ENCODE measurements at places on chromosomes 5 and 9. TPM values are rescaled to one million over a fixed set of nuclear protein-coding genes. Genes with fewer than 3 reads are reported as not detected.
A peak's percentile ranks its signal among the peaks of the same experiment; 100 is the strongest.

- H3K27ac ChIP-seq, result no peak overlapping the region
- H3K27me3 ChIP-seq, result no peaks in the 10 kb centered on the region
- no peaks in the 10 kb centered on the region for H3K4me1 ChIP-seq
- no peak overlapping the region for H3K4me3 ChIP-seq
- no peaks in the 10 kb centered on the region for H3K36me3 ChIP-seq
Measured at GRCh38 chr9:30382271-30382670, 2002.2 kb upstream of the ACO1 start.

DNA sequence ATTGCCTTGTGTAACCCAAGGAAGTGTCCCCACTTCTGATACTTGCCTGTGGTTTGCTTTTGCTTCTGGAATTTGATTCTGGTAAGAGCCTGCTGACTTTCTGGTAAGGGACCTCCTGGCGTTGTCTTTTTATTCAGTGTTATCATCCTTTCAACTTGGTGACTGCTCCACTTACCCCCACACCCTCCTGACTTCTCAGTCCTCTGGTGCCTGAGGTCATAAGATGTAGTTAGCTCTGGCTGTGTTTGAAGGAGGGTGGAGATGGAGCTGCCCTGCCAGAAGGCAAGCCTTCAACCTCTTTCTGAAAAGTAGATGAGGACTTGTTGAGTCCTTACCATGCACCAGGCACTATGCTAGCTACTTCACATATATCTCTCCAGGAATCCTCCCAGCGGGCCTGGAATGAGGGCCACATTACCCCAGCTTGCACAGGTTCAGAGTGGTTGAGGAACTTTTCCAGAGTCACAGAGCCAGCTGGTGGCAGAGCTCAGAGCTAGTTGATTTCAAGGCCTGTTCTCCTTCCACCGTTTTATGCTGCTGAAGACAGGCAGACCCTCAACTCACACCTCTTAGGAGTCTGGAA is 45.2 kb upstream of the PITX1 start:
- H3K27ac ChIP-seq, result no peak overlapping the region
- no peaks in the 10 kb centered on the region for H3K36me3 ChIP-seq
- no peak overlapping the region for H3K4me3 ChIP-seq
- H3K27me3 ChIP-seq, result no peaks in the 10 kb centered on the region

GRCh38 chr5:98927242-98927988 is 1.4 kb downstream of the CHD1 start:
- no peak for DNase-seq
- peak overlapping the region; percentile 92 for H3K4me3 ChIP-seq
- H3K4me1 ChIP-seq, result no peaks in the 10 kb centered on the region
- H3K27me3 ChIP-seq, result no peaks in the 10 kb centered on the region
- peaks cover 38% of the 10 kb centered on the region for H3K36me3 ChIP-seq
- no peak overlapping the region for H3K27ac ChIP-seq

DNA sequence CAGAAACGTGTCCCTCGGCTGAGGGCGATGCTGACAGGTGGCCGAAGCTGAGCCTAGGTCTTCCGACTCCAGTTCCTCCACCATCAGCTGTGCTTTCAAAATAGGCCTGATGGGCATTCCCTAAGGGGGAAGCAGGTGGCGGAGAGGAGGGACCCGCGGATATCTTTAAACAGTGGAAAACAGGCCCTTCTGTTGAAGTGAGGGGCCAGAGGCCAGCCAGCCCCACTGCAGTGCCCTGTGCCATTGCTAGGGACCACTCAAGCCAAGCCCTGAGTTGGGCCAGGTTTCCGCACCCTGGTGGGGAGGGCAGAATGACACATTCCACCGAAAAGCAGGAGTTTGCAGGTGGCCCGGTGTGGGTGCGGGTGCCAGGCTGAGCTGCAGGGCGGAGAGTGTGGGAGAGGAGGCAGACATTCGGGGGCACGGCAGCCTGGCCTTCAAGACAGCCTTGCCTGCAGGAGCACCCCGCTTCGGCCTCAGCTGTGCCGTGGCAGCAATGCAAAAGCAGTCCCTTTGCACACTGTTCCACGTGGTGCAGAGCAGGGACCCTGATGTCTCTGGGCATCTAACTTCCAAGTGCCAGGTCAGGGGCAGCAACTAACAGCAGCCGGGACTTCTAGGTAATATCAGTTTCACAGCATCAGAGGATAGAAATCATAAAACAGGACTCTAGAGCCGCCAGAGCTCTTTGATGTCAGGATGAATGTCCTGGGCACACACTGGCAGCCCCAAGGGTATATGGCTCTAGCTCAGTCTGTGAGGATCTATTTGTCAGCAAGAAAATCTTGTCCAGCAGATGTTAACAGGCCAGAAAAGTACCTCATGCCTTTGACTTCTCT is 17.2 kb downstream of the HNRNPH1 start:
- no peaks in the 10 kb centered on the region for H3K4me1 ChIP-seq
- no peak overlapping the region for H3K4me3 ChIP-seq
- H3K27ac ChIP-seq, result no peak overlapping the region

GRCh38 chr9:2125906-2126305 is 110.8 kb downstream of the SMARCA2 start:
- no peaks in the 10 kb centered on the region for H3K36me3 ChIP-seq
- no peaks in the 10 kb centered on the region for H3K27me3 ChIP-seq
- H3K4me3 ChIP-seq, result no peak overlapping the region
- H3K27ac ChIP-seq, result no peak overlapping the region

DNA sequence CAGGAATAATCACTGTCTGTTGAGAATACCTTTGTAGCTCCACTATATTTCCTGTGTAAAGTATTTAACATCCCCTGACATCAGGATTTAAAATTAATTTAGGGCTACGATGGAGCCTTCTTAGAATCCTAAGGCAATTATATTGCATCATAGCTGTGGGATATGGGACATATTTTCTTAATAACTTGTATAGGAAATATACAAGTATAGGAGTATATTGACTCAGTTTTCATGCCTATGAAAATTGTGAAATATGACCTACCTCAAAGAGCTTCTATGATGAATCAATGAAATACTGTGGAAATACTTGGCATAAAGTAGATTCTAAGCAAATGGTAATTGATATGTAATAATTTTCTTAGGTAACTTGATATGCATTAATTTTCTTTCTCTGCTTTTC is 221.0 kb upstream of the KLF4 start:
- no peak for DNase-seq
- no peaks in the 10 kb centered on the region for H3K4me1 ChIP-seq
- no peak overlapping the region for H3K4me3 ChIP-seq
- no peaks in the 10 kb centered on the region for H3K36me3 ChIP-seq

The TMEM252 gene
- not detected for total RNA-seq

Data from H9 (cell line).